Psoas muscle (tissue), 8 donors: ENCODE measurements at places on chromosomes 3 and 15. TPM values are rescaled to one million over a fixed set of nuclear protein-coding genes. Genes with fewer than 3 reads are reported as not detected.

Gene GRK7
- 0.16 TPM for total RNA-seq

Gene MCTP2
- total RNA-seq, result 0.32 TPM

GRCh38 chr15:77717333-77717990 lies 84.8 kb upstream of the LINGO1 start:
- no peak for DNase-seq

DNA sequence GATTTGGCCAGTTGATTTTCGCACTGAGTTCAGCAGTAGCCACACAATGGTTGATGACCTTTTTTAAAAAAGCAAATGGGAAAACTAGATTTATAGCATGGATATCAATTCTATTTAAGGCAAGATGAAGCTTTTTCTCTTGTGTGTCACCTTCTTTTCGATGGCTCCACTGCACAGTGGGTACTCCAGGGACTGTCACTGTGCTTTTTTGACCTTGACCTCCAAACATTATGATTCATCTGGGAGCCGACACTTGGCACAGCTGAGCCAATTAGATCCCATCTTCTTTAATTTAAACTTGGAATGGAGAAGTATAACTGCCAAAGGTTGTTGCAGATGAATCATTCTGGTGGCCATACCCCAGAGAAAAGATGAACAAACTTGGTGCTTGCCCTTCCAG lies 367.3 kb downstream of the EPHA6 start:
- no peak for DNase-seq

Gene PIGZ
- 3.2 TPM for total RNA-seq

- DNase-seq, result no peak
These were observed 31.4 kb upstream of the TKT start for GRCh38 chr3:53287131-53287629.

Gene PLSCR4
- total RNA-seq, result 4.2 TPM

Gene TGFBR2
- 42.6 TPM for total RNA-seq

Gene CELSR3
- total RNA-seq, result 0.14 TPM

DNA sequence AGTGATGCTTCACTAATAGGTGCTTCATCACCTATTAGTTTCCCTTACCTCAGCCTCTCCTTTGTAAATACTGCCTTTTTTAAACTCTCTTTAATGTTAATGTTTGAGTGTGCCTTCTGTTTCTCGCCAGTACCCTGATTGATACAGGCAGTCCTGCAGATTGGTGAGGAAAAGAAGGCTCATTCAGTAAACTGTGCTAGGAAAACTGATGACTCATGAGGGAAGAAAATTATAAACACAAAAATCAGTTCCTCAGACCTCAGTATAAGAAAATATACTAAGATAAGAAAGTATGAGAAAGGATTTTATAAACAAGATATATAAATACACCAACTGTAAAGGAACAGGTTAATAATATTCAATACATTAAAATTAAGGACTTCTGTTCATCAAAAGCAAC lies 54.8 kb upstream of the OXTR start:
- no peak for DNase-seq

Gene CCDC9B
- total RNA-seq, result 161 TPM

Gene AADACL2
- total RNA-seq, result not detected

- DNase-seq, result no peak
These were observed 145.4 kb downstream of the KLHL25 start for GRCh38 chr15:85649372-85649771.

- DNase-seq, result no peak
These were observed 39.3 kb upstream of the UACA start for GRCh38 chr15:70802629-70803028.

Gene ITPKA
- total RNA-seq, result 1.3 TPM

DNA sequence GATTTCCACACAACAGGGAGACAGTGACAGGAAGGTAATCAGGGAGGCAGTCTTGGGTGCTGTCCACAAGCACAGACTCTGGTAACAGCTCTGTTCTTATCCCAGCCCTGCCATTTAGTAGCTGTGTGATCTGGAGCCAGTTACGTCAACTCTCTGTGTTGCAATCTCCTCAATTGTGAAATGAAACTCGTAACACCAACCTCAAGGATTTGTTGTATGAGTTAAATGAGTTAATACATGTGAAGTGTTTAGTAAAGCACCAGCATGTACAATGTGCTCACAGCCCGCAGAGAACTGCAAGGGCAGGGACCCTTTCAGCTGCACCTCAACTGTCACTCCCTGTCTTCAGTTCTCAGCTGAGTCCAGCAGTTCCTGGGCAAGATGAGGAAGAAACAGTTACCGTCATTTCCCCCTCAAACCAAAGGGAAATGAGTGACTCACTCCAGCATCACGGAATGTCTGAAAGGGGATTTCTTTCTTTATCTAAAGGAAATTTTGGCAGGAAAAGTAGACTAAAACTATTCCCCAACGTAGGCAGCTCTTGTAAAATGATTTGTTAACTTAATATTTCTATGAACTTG lies 39.9 kb upstream of the MB21D2 start:
- DNase-seq, result peak; percentile 60

DNA sequence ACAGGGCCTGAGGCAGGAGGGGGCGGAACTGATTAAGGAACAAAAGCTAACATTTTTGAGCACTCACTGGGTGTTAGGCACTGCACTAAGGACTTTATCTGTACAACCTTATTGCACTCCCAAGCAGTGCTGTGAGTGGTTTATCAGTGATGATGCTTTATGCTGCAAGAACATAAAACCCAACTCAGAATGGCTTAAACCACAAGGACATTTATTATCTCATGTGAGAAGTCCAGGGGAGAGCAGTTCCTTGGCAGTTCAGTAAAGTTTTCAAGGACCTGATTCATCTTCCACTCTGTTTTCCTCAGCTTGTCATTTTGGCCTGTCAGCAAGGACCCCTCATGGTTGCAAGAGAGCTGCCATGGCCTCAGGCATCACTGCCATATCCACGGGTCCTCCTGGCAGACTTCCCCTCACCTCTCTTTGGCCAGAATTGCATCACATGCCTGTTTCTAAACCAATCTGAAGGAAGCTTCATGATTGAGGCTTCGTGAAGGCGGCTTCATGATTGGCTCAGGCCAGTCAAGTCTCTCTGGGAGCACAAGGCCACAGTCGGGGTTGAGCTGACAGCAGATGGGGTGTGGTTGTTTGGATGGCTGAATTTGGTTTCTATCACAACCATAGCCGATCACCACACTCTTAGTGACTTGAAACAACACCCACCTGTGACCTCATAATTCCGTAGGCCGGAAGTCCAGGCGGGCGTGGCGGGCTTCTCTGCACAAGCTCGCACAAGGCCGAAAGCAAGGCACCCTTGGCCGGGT lies 15.8 kb downstream of the EFCC1 start:
- peak; percentile 56 for DNase-seq

GRCh38 chr15:71646767-71647486 lies 163.4 kb upstream of the NR2E3 start:
- no peak for DNase-seq

DNA sequence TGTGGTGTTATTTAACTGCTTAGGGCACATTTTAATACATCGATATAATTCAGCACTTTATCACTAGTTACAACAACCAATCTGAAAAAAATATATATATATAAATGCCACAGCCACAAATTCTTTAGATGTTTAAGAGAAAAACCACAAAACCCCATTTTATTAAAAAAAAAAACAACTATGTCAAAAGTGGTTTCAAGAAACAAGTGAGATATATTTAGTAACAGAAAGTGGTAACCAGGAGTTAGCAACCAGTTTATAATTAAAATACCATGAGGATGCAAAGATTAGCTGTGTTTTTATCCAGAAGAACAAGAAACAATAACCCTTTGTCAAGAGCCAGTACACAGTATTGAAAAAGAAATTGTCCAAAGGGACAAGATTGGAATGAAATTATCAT lies 14.8 kb upstream of the DIPK2A start:
- no peak for DNase-seq

GRCh38 chr15:45346381-45346780 lies 32.0 kb downstream of the GATM start:
- DNase-seq, result no peak

GRCh38 chr15:52414936-52415335 lies 113.7 kb downstream of the MYO5A start:
- no peak for DNase-seq

DNA sequence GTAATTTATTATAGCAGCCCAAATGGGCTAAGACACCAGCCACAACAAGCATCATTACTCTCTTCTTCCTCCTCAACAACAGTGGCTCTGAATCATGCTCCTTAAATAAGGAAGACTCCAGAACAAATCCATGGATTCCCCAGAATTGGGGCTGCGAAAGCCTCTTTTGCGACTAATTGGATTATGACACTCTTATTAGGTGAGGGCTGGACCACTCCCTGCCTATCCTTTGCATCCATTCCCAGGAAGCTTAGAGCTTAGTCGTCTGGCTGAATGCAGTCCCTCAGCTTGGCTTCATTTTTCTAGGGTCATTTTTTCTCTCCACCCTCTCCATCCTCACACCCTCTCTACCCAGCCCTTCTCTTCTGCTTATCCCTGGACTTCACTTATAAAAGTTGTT lies 227.7 kb downstream of the ZNF621 start:
- no peak for DNase-seq

DNA sequence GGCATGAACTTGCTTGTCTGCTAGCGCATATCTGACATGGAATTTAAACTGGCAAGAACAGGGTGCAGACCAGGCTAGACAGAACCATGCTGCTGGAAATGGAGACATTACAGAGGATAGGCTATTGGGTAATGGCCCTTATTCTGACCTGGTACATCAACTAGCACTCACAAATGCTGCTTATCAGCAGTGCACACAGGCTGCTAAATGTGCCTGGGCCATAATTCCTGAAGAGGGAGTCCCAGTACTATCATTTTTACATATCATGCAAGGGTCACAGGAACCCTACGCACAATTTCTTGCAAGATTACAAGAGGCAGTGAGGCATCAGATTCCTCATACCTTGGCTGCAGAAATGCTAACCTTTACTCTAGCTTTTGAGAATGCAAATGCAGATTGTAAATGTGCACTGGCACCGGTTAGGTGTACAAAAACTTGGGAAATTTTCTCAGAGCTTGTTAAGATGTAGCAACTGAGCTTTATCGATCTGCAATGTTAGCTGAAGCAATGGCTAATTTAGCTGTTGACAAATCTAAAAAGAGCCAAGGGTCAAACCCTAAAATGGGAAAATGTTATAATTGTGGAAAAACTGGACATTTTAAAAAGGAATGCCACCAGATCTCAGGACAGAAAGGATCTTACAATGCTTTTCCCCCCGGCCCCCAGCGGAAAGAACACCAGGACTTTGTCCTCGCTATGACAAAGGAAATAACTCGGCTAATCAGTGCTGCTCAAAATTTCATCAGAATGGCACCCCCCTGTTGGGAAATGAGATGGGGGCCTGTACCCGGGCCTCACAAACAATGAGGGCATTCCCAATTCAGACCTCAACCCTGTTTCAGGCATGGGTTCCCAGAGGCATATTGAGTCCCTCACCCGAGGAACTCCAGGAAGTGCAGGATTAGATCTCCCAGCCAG lies 21.1 kb downstream of the CCRL2 start:
- DNase-seq, result no peak

GRCh38 chr3:167820102-167820865 lies 84.8 kb downstream of the SERPINI1 start:
- DNase-seq, result no peak

Gene HGD
- total RNA-seq, result 0.46 TPM

DNA sequence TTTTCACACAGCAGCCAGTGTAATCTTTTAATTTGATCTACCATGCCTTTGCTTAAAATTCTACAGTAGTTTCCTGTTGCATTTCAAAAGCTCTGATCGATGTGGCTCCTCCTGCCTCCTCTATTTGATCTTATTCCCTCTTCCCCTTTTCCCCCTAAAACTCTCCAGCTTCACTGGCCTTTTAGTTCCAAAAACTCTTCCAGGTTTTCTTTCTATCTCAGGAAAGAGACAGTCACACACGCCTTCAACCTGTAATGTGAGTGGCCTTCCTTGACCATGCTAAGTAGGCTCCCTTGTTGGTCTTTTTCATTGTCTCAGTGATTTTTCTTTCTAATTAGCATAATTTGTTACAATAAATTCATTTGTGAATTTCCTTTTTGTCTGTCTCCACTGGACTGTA lies 985 bp downstream of the TEX9 start:
- DNase-seq, result no peak

GRCh38 chr3:9196020-9196419 lies 53.4 kb downstream of the SRGAP3 start:
- no peak for DNase-seq

DNA sequence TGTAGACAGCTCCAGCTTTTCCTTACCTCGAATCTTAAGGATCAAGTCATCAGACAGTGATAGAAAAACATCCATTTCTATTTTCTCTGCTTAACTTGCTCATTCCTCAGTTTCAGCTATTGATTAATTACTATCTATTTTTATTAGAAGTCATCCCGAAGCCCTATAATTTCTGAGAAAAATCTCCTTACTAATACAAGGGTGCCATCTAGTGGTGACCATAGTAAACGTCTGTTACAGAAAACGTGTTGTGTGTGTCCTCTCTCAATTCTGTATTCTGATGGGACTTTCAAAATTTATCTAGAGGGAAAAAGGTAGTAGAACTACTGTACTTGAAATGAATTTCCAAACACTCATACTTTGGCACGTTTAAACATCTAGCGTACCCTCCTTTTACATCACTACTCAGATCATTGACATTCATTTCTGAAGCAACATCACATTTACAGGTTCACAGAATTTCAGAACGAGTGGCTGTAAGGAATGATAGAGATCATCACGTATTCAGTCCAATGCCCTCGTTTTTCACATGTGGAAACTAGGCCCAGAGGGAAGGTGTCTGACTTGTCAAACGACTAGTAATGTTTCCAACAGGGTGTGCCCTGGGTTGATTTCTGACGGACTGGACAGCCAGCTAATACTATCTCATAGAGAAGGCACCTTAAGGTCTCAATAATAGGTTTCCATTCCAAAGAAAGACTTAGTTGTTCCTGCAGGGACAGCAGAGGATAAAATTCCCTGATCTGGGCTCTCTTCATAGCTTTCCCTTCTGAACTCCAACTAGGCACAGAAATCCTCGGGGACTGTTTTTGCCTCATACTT lies 25.6 kb downstream of the HACD2 start:
- no peak for DNase-seq

Gene TRPM1
- not detected for total RNA-seq

Gene PGBD4
- total RNA-seq, result 1.4 TPM

GRCh38 chr3:55780913-55781312 lies 293.8 kb upstream of the WNT5A start:
- DNase-seq, result no peak

GRCh38 chr3:89562373-89562772 lies 455.0 kb downstream of the EPHA3 start:
- no peak for DNase-seq
